ENCODE measurements at places on chromosomes 16 and 17. TPM values are rescaled to one million over a fixed set of nuclear protein-coding genes. Genes with fewer than 3 reads are reported as not detected.

DNA sequence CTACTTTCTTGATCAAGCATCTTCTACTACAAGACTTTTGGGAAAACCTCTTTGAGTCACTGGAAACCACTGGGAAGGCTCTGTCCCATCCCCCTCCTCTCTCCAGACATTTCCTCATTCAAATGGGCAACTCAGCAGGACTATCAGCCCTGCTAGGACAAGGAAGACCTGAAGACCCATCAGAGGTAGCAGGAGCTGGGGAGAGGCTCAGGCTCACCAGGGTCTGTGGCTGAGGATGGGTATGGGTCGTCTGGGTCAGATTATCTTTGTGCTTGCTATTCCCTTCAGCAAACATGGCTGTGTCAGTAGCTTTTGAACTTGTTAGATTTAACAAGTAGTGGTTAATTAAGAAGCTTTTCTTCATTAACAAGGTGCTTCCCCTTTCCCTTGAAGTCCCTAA, 15.0 kb upstream of the NF1 start:
- no peak overlapping the region for H3K27ac ChIP-seq
- H3K36me3 ChIP-seq = no peaks in the 10 kb centered on the region
- H3K4me1 ChIP-seq = no peaks in the 10 kb centered on the region
- no peaks in the 10 kb centered on the region for H3K27me3 ChIP-seq
- DNase-seq = no peak

DNA sequence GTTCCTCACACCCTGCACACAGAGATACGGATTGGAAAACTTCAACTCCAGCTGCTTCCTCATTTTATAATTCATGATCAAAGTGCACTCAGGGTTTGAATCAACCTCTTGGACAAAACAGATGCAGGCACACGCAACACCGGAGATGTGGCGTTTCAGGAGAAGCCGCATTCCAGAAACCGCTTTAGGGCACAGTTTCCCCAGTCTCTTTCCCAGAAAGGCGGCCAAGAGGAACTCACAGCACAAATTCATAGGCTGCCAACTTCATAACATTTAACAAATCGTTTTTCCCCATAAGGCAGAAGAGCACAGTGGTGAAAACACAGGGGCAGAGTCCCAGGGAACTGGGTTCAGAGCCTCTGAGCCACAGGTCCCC, 8.4 kb downstream of the MTHFSD start:
- peaks cover 7% of the 10 kb centered on the region for H3K4me1 ChIP-seq
- H3K36me3 ChIP-seq = peaks cover 88% of the 10 kb centered on the region
- H3K27ac ChIP-seq = no peak overlapping the region
- no peak overlapping the region for H3K4me3 ChIP-seq

DNA sequence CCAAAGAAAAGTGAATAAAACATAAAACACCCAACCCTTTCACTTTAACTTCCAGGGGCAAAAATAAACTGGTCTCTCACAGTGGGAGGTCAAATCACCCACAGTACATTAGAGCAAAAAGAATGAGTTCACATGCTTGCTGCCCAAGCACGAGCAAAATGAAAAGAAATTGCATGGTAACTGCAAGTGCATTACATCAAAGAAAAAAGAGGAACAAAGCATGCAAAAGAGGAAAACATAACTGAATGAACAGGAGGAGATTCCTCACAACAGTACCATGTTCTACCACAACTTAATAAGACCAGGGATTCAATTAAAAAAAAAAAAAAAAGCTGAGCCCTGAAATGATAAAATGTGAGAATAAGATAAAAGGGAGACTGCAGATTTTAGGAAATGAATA, 12.3 kb downstream of the DNAH2 start:
- H3K4me1 ChIP-seq = no peaks in the 10 kb centered on the region
- no peak overlapping the region for H3K4me3 ChIP-seq
- H3K27me3 ChIP-seq = no peaks in the 10 kb centered on the region
- DNase-seq = no peak
- H3K27ac ChIP-seq = no peak overlapping the region
- H3K36me3 ChIP-seq = no peaks in the 10 kb centered on the region

GRCh38 chr17:67107811-67108775, 63.7 kb downstream of the CACNG1 start:
- peaks cover 7% of the 10 kb centered on the region for H3K4me1 ChIP-seq
- H3K36me3 ChIP-seq = peaks cover 85% of the 10 kb centered on the region
- no peaks in the 10 kb centered on the region for H3K27me3 ChIP-seq
- H3K4me3 ChIP-seq = no peak overlapping the region

GRCh38 chr17:77725846-77726245, 232.7 kb upstream of the TNRC6C start:
- H3K27me3 ChIP-seq = no peaks in the 10 kb centered on the region
- H3K4me3 ChIP-seq = no peak overlapping the region

GRCh38 chr17:75260641-75261335, 618 bp downstream of the GGA3 start:
- H3K4me3 ChIP-seq = peak overlapping the region; percentile 98
- no peak for DNase-seq
- peaks cover 22% of the 10 kb centered on the region for H3K4me1 ChIP-seq
- peaks cover 8% of the 10 kb centered on the region for H3K36me3 ChIP-seq
- H3K27ac ChIP-seq = peak overlapping the region; percentile 99

GRCh38 chr17:75113798-75114551, 4.2 kb downstream of the ARMC7 start:
- H3K27me3 ChIP-seq = no peaks in the 10 kb centered on the region
- peaks cover 50% of the 10 kb centered on the region for H3K4me1 ChIP-seq
- H3K27ac ChIP-seq = peak overlapping the region; percentile 82
- no peaks in the 10 kb centered on the region for H3K36me3 ChIP-seq
- peak; percentile 91 for DNase-seq
- peak overlapping the region; percentile 57 for H3K4me3 ChIP-seq

DNA sequence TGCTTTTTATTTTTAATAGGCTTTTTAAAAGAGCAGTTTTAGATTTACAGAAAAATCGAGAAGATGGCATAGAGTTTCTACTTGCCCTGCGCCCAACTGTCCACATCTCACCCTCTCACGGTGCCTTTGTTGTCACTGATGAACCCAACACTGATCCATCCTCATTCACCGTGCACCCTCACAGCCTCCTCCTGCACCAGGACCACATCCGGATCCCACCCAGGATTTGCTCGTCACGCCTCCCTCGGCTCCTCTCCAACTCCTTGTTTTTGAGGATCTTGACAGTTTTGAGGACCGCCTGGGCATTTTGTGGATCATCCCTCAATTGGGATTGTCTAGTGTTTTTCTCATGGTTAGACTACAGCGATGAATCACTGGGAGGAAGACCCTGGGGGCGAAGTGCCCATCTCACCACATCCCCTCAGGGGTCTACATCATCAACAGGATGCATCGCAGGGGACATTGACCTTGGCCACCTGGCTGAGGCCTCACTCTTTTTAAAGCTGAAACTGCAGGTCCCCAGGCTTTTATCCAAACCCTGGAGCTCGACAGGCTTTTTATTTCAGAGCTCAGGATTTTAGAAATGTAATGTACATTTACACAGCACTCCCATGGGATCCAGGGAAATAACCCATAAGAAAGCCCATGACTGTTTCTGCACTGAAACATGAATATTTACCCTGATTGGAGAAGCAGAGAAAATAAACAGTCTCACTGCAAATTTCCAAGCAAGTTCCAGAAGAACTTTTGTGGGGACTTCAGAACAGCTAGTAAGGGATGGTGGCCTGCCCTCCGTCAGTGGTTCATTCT, 71.8 kb upstream of the ZNF469 start:
- DNase-seq = no peak
- no peak overlapping the region for H3K4me3 ChIP-seq
- no peaks in the 10 kb centered on the region for H3K27me3 ChIP-seq
- H3K36me3 ChIP-seq = no peaks in the 10 kb centered on the region
- H3K4me1 ChIP-seq = no peaks in the 10 kb centered on the region
- no peak overlapping the region for H3K27ac ChIP-seq

DNA sequence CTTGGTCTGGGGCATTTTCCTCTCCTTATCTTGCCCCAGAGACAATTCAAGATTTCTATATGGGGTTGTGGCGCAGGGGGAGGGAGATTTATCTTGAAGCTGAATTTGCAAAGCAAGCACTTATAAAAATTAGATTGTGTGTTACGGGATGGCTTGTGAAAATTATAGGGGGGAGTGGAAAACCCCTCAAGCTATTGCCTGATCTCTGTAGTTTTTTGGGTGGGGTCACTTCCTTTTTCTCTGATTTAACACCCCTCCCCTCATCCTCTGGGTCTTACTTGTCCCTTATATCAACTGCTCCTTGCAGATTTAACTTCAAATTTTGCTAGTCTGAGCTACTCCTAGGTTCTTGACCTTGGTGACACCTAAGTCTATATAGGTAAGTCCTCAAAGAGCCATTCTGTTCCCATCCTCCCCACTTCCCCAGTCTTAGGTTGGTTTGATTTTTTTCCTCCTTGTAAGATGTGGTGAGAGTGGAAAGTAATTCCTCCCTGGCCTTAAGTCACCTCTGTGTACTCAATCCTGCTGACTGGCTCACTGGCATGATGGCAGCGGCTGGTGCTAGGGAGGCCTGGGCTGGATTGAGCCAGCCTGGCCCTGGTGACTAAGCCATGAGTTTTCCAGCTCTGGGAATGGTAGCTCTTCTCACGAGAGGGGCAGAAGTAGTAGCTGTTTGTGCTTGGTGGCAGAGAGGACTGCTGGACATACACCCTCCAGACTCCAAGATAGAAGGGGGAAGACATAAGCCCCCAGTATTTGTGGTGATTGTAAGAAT, 2.3 kb downstream of the ARL4D start:
- H3K4me3 ChIP-seq = no peak overlapping the region
- no peaks in the 10 kb centered on the region for H3K36me3 ChIP-seq
- H3K4me1 ChIP-seq = peaks cover 22% of the 10 kb centered on the region
- H3K27ac ChIP-seq = no peak overlapping the region
- H3K27me3 ChIP-seq = no peaks in the 10 kb centered on the region
- DNase-seq = no peak

GRCh38 chr17:36972186-36972700, 23.5 kb downstream of the AATF start:
- DNase-seq = no peak
- H3K27ac ChIP-seq = no peak overlapping the region
- no peak overlapping the region for H3K4me3 ChIP-seq

GRCh38 chr16:48013491-48013901, 142.3 kb downstream of the ABCC12 start:
- H3K36me3 ChIP-seq = no peaks in the 10 kb centered on the region
- no peak overlapping the region for H3K27ac ChIP-seq
- no peaks in the 10 kb centered on the region for H3K27me3 ChIP-seq
- no peak overlapping the region for H3K4me3 ChIP-seq
- DNase-seq = no peak
- no peaks in the 10 kb centered on the region for H3K4me1 ChIP-seq

DNA sequence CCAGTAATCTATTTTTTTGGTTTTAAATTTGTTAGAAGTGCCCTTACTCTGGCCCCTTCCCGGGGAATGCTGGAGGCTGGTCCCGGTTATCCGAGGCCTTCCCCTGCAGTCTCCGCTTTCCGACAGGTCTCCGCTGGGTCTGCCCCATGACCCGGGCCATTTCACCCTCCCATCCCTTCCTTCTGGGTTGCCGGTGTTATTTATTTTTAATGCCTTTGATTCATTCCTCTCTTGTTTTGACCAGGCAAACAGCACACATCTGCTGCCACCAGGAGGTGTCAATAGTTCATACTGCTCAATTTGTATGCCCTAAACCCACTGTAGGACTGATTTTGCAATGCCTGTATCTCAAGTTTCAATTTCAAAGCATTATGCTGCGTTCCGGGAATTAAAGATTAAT, 113.2 kb upstream of the IRX5 start:
- H3K4me3 ChIP-seq = no peak overlapping the region
- DNase-seq = no peak
- H3K27ac ChIP-seq = no peak overlapping the region
- no peaks in the 10 kb centered on the region for H3K27me3 ChIP-seq
- no peaks in the 10 kb centered on the region for H3K36me3 ChIP-seq

- DNase-seq = no peak
- H3K27me3 ChIP-seq = no peaks in the 10 kb centered on the region
- H3K4me1 ChIP-seq = no peaks in the 10 kb centered on the region
- H3K4me3 ChIP-seq = no peak overlapping the region
These were observed 46.5 kb downstream of the AIPL1 start for GRCh38 chr17:6388416-6388815.

DNA sequence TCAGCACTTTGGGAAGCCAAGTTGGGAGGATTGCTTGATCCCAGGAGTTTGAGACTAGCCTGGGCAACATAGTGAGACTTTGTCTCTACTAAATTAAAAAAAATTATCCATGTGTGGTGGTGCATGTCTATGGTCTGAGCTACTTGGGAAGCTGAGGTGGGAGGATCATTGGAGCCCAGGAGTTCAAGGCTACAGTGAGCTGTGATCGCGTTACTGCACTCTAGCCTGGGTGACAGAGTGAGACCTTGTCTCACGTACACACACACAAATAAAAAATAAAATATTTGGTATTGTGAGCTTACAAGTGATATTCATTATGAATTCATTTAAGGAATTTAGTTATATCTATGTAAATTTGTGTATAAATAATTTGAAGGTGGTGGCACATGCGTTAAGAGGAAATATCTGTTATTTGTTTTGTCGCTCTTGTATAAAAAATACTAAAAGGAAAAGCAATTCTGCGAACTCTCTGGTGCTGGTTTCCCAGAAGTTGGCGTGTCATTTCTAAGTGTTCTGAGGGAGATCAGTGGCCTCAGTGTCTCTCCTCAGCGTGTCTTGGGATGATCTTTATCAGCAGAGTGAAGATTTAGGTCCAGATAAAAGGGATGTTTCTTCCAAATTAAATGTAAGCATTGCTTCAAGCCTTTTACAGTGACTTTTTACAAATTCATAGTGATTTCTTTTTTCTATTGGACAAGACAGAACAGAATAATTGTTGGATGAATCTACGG, 187.6 kb downstream of the FTO start:
- peaks cover 8% of the 10 kb centered on the region for H3K36me3 ChIP-seq
- H3K27me3 ChIP-seq = no peaks in the 10 kb centered on the region
- no peak for DNase-seq

DNA sequence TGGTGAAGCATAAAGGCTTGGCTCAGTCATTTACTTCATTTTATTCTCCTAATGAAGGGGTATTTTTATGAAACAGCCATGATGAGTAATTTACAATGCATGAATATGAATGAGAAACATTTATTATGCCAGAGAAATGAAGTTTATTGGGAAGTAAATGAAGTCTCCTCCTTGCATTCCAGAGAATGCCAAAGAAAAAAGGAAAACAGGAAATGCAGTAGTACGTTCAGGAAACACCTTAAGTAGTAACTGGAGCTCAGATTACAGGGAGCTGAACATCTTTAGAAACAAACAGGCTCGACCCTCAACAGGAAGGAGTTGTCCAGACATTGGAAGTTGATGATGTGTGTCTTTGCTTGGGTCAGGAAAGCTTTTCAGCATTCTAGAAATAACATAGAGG, 4.6 kb downstream of the KRT34 start:
- no peaks in the 10 kb centered on the region for H3K27me3 ChIP-seq
- no peak for DNase-seq
- no peaks in the 10 kb centered on the region for H3K36me3 ChIP-seq

The KRT31 gene
- not detected for total RNA-seq

The CCDC40 gene
- total RNA-seq = 9.0 TPM

Data from heart left ventricle (tissue), 16 donors.